Activated B cell treated with CpG ODN at 0.5 μM for 24 hours (primary cell): ENCODE measurements at places on chromosomes 5 and 9.

GRCh38 chr5:139457653-139458306 is 4.8 kb downstream of the ECSCR start:
- no peak for DNase-seq

- DNase-seq: no peak
Measured at GRCh38 chr5:66777868-66778267, 181.7 kb downstream of the MAST4 start.

GRCh38 chr5:1670351-1670750 is 129.3 kb downstream of the MRPL36 start:
- no peak for DNase-seq

DNA sequence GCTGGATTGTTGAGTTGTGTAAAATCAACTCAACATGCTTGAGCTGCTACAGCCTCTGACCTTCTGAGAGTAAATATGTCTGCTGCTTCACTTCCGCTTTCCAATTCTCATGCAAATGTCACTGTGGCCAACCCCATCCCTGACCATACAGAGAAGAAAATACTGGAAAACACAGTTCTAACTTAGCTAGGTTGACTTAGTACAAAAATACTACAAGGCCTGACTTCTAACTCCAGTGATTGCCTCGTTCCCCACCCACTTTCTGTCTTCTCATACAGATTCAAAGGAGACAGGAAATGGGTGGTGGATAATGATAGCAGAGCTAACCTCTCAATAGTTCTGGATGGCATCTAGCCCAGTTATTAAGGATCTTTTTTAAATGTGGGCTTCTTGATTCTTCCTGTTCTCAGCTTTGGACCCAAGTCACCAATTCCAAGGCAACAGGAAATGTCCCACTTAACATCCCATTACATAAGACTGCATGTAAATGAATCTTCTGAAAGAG is 226.6 kb upstream of the SLC24A2 start:
- no peak for DNase-seq

GRCh38 chr9:37969558-37970300 is 65.8 kb upstream of the SLC25A51 start:
- no peak for DNase-seq

GRCh38 chr9:124196814-124197176 is 61.0 kb upstream of the NEK6 start:
- no peak for DNase-seq

DNA sequence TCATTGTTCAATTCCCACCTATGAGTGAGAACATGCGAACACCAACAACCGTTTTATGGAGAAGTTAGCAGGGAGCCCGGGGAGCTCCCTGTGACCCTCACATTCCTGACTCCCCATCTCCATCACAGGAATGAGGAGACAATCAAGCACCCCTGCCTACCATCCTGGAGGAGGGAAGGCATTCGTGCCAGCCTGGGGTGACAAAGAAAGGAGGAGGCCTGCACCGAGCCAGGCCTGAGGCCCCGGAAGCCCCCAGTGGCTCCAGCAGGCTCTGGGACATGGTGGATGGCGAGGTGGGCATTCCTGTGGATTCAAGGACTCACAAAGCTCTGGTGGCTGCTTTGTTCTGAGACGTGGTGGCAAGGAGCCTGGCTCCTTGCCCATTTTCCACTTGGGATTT is 36.5 kb upstream of the UGT3A1 start:
- DNase-seq: no peak

GRCh38 chr5:16304846-16305245 is 125.3 kb upstream of the MARCHF11 start:
- no peak for DNase-seq
